Activated CD8-positive, alpha-beta T cell treated with anti-CD3 and anti-CD28 coated beads for 36 hours (primary cell): ENCODE measurements at places on chromosomes 12 and 14. TPM values are rescaled to one million over a fixed set of nuclear protein-coding genes. Genes with fewer than 3 reads are reported as not detected.
A peak's percentile ranks its signal among the peaks of the same experiment; 100 is the strongest.

Gene TCL1B
- total RNA-seq: not detected

Gene GPR84
- total RNA-seq: not detected

Gene PPP1R1A
- not detected for total RNA-seq

Gene PPP1R12A
- 56.6 TPM for total RNA-seq

- H3K27me3 ChIP-seq: no peaks in the 10 kb centered on the region
- H3K4me3 ChIP-seq: no peak overlapping the region
- H3K36me3 ChIP-seq: no peaks in the 10 kb centered on the region
- H3K4me1 ChIP-seq: no peaks in the 10 kb centered on the region
These were observed 84.8 kb upstream of the MAP1LC3B2 start for GRCh38 chr12:116474331-116474730.

GRCh38 chr14:105861985-105862465 is 335.6 kb downstream of the TMEM121 start:
- peak overlapping the region; percentile 96 for H3K27ac ChIP-seq
- peak overlapping the region; percentile 77 for H3K4me3 ChIP-seq
- no peaks in the 10 kb centered on the region for H3K27me3 ChIP-seq
- peaks cover 61% of the 10 kb centered on the region for H3K4me1 ChIP-seq
- peak; percentile 83 for DNase-seq
- H3K36me3 ChIP-seq: no peaks in the 10 kb centered on the region

- no peaks in the 10 kb centered on the region for H3K36me3 ChIP-seq
- no peaks in the 10 kb centered on the region for H3K4me1 ChIP-seq
- H3K4me3 ChIP-seq: no peak overlapping the region
- H3K27ac ChIP-seq: no peak overlapping the region
- DNase-seq: no peak
These were observed 52.8 kb downstream of the STXBP6 start for GRCh38 chr14:24996930-24997725.

DNA sequence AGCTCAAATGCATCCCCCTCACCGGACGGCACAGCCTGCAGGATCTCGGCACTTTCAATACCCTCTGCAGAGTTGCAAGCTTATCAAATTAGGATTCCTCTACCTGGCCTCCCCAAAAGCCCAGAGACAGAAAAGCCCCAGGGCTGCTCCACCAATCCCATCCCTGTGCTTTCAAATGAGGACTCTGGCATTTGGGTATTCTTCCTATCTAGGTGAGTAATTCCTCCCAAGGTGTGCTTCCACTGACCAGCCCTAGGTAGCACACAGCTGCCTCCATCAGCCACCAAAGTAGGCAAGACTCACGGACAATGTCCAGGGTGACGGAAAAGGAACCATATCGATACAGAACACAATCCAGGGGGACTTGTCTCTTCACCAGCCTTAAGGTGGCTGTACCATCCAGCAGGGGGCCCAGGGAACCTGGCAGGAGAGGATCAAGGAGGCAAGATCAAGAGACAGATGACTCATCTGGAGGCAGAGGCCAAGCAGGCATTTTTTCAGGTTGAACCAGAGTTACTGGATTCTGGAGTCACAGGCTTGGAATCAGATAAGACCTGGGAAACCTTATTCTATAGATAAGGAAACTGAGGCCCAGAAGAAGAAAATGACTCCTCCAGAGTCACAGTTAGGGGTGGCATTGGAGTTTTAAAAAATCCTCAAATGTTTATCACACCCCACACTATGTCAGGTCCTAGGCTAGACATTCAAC is 9.9 kb downstream of the PMEL start:
- H3K27me3 ChIP-seq: no peaks in the 10 kb centered on the region
- no peak overlapping the region for H3K4me3 ChIP-seq
- peak overlapping the region; percentile 60 for H3K27ac ChIP-seq
- DNase-seq: peak; percentile 75

DNA sequence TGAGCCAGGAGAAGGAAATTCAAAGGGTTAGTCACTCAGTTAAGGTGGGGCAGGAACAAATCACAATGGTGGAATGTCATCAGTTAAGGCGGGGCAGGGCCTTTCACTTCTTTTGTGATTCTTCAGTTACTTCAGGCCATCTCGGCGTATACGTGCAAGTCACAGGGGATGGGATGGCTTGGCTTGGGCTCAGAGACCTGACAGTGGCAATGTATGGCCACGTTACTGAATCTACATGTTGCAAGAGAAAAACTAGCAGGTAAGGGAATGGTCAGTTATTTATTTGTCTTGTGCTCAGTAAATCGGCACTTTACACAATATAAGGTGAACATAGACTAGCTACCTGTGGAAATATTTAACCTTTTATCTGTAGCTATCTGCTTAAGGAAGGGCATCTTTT is 11.9 kb downstream of the SLCO1B3 start:
- H3K27me3 ChIP-seq: no peaks in the 10 kb centered on the region
- H3K36me3 ChIP-seq: no peaks in the 10 kb centered on the region
- no peaks in the 10 kb centered on the region for H3K4me1 ChIP-seq
- no peak for DNase-seq

DNA sequence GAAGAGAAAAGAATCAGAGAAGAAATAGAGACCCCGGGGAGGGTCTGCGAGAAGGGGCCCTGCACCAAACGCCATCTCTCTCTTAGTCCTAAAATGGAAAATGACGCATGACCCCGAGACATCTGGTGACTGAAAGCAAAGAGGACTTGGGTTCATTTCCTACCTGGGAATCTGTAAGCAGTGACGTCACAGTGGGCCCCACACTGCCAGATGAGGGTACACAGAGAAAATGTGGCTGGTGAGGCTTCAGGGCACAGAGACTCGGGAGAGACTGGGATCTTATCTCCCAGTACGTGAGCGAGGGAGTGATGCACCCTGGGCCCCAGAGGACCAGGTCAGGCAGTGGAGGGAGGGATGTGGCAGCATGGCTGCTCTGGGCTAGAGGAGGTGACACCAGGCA is 288.1 kb upstream of the SFSWAP start:
- H3K27ac ChIP-seq: no peak overlapping the region
- no peak for DNase-seq
- peaks cover 2% of the 10 kb centered on the region for H3K27me3 ChIP-seq
- H3K4me1 ChIP-seq: no peaks in the 10 kb centered on the region

DNA sequence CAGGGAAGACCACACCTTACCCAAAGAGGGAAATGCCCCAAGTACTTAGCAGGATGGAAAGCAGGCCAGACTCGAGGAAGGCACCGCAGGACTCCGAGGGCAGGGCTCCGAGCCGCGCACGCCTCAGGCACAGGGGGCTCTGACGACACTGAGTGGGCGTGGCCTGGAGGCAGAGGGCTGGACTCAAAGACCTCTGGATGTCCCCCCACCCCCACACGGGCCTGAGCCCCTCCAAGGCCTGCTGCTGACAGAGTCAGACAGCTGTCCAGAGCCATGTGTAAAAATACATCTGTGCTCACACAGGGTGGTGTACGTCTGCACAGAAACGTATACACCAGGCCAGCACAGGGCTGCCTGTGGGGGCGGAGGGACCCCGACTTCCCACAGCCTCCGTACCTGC is 1.4 kb downstream of the AKT1 start:
- H3K4me1 ChIP-seq: peaks cover 29% of the 10 kb centered on the region
- H3K36me3 ChIP-seq: no peaks in the 10 kb centered on the region
- no peaks in the 10 kb centered on the region for H3K27me3 ChIP-seq
- peak overlapping the region; percentile 89 for H3K4me3 ChIP-seq
- peak; percentile 77 for DNase-seq

- peaks cover 9% of the 10 kb centered on the region for H3K4me1 ChIP-seq
- DNase-seq: no peak
- no peaks in the 10 kb centered on the region for H3K27me3 ChIP-seq
- H3K36me3 ChIP-seq: no peaks in the 10 kb centered on the region
- H3K27ac ChIP-seq: no peak overlapping the region
- H3K4me3 ChIP-seq: no peak overlapping the region
These were observed 66.0 kb upstream of the RIN3 start for GRCh38 chr14:92447416-92448197.
